PC-3 (cell line): ENCODE measurements at places on chromosomes 1 and 21.
A peak's percentile ranks its signal among the peaks of the same experiment; 100 is the strongest.

DNA sequence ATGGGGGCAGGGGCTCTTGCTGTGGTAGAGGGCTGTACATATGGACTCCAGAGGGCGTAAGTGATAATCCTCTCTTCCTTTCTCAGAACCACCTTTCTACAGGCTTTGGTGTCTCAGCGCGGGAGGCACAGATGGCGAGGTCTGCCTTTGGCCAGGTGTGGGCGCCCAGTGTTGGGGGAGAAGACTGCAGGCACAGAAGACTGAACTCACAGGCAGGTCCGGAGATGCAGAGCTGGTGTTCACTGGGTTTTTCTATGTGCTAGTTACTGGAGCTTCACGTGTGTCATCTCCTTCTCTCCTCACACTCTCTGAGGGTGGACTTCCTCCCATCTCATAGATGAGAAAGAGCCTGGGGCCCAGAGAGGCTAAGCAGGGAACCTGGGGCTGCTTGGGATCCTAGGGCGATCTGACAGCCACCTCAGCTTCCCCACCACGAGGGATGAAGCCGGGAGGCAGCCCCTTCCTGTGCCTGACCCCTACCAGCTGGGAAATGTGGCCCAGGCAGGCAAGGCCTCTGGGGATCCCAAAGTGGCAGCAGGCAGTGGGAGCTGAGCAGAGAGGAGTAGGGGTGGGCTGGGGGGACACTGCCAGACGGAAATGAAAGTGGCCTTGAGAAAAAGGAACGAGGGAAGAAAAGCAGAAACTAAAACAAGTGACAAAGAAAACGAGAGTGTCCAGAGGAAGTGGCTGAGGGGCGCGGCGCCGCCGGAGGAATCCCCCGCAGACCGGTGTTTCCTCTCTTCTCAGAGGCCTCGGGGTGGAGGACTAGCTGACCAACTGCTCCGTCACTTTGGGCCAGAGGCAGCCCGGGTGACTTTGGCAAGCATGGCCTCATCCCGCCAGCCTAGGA, 191.6 kb downstream of the HIVEP3 start:
- no peak for DNase-seq
- no peaks in the 10 kb centered on the region for H3K4me1 ChIP-seq
- no peak overlapping the region for H3K4me3 ChIP-seq
- no peaks in the 10 kb centered on the region for H3K27me3 ChIP-seq

GRCh38 chr1:97920276-97920831, 480 bp downstream of the DPYD start:
- DNase-seq = peak; percentile 37
- H3K27me3 ChIP-seq = no peaks in the 10 kb centered on the region
- H3K4me1 ChIP-seq = peaks cover 24% of the 10 kb centered on the region

- H3K27ac ChIP-seq = no peak overlapping the region
- H3K27me3 ChIP-seq = no peaks in the 10 kb centered on the region
- no peaks in the 10 kb centered on the region for H3K36me3 ChIP-seq
- H3K4me1 ChIP-seq = no peaks in the 10 kb centered on the region
- DNase-seq = no peak
- H3K4me3 ChIP-seq = no peak overlapping the region
Observed at GRCh38 chr1:27505420-27505680, 15.4 kb upstream of the WASF2 start.

DNA sequence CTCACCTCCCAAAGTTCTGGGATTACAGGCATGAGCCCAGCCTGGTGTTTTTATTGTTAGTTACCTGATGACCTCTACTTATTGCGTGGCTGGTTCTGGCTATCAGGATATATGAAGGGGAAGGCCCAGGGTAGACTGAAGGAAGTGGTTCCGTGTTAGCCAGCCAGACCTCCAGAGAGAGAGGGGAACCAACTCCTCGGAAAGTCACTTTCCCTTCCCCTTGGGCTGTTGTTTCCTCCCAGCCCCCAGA, 2.5 kb upstream of the RCSD1 start:
- no peak overlapping the region for H3K4me3 ChIP-seq
- no peak for DNase-seq
- no peaks in the 10 kb centered on the region for H3K36me3 ChIP-seq
- H3K4me1 ChIP-seq = peaks cover 9% of the 10 kb centered on the region; the same call in 1 of the 2 replicates
- H3K27ac ChIP-seq = no peak overlapping the region

GRCh38 chr1:223631473-223631872, 34.0 kb downstream of the CAPN8 start:
- H3K36me3 ChIP-seq = no peaks in the 10 kb centered on the region
- peaks cover 21% of the 10 kb centered on the region for H3K4me1 ChIP-seq
- DNase-seq = peak; percentile 79
- no peak overlapping the region for H3K4me3 ChIP-seq
- no peak overlapping the region for H3K27ac ChIP-seq
- H3K27me3 ChIP-seq = no peaks in the 10 kb centered on the region

DNA sequence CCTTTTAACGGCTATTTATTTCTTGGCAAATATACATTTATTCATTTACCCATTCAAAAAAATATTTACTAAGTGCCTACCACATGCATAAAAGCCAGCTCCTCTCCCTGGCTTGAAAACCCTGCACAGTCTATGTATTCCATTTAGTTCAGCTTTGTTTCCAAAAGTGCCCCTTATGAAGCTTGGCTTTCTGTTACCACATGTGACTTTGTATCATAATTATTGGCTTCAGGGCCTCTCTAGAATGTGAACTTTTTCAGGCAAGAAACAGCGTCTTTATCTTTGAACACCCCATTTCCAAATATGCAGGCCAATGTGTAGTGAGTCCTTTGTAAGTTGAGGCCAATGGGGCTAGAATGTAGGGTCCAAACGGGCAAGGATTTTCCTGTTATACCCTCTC, 69.4 kb downstream of the CACHD1 start:
- H3K27me3 ChIP-seq = no peaks in the 10 kb centered on the region
- H3K36me3 ChIP-seq = no peaks in the 10 kb centered on the region
- no peak for DNase-seq
- H3K27ac ChIP-seq = no peak overlapping the region
- H3K4me1 ChIP-seq = peaks cover 17% of the 10 kb centered on the region

DNA sequence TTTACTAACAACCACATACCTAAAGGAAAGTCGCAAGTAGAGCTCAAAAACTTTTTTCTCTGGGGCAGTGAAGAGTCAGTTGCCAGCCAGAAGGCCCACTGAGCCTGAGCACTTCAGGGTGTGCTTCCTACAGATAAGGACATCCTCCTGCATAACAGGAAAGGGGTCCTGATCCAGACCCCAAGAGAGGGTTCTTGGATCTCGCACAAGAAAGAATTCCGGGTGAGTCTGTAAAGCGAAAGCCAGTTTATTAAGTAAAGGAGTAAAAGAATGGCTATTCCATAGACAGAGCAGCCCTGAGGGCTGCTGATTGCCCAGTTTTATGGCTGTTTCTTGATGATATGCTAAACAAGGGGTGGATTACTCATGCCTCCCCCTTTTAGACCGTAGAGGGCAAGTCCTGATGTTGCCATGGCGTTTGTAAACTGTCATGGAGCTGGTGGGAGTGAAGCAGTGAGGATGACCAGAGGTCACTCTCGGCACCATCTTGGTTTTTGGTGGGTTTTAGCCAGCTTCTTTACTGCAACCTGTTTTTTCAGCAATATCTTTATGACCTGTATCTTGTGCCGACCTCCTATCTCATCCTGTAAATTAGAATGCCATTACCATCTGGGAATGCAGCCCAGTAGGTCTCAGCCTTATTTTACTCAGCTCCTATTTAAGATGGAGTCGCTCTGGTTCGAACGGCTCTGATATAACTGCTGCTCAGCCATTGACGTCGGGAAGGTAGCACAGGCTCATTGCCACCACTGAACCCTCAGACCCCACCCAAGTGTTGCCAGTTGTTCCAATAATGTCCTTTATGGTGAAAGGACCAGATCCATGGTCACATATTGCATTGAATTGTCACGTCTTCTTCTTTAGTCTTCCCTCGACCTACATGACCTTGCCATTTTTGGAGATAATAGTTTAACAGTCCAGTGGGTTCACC, 96.6 kb upstream of the ERRFI1 start:
- no peaks in the 10 kb centered on the region for H3K36me3 ChIP-seq
- no peak overlapping the region for H3K27ac ChIP-seq
- H3K27me3 ChIP-seq = no peaks in the 10 kb centered on the region
- H3K4me1 ChIP-seq = peaks cover 14% of the 10 kb centered on the region

- no peaks in the 10 kb centered on the region for H3K4me1 ChIP-seq
- 0 out of 2 replicates have a peak, but pooled peaks cover 3% of the 10 kb centered on the region for H3K36me3 ChIP-seq
- H3K27me3 ChIP-seq = no peaks in the 10 kb centered on the region
- no peak overlapping the region for H3K27ac ChIP-seq
Observed at GRCh38 chr1:151702936-151703335, 13.7 kb downstream of the CELF3 start.

GRCh38 chr1:239732770-239733169, 346.4 kb downstream of the CHRM3 start:
- no peak overlapping the region for H3K27ac ChIP-seq
- H3K27me3 ChIP-seq = no peaks in the 10 kb centered on the region
- DNase-seq = no peak
- no peak overlapping the region for H3K4me3 ChIP-seq

- no peaks in the 10 kb centered on the region for H3K36me3 ChIP-seq
- peaks cover 10% of the 10 kb centered on the region for H3K4me1 ChIP-seq
- H3K27me3 ChIP-seq = no peaks in the 10 kb centered on the region
Observed at GRCh38 chr1:184970691-184971161, 3.6 kb downstream of the NIBAN1 start.

DNA sequence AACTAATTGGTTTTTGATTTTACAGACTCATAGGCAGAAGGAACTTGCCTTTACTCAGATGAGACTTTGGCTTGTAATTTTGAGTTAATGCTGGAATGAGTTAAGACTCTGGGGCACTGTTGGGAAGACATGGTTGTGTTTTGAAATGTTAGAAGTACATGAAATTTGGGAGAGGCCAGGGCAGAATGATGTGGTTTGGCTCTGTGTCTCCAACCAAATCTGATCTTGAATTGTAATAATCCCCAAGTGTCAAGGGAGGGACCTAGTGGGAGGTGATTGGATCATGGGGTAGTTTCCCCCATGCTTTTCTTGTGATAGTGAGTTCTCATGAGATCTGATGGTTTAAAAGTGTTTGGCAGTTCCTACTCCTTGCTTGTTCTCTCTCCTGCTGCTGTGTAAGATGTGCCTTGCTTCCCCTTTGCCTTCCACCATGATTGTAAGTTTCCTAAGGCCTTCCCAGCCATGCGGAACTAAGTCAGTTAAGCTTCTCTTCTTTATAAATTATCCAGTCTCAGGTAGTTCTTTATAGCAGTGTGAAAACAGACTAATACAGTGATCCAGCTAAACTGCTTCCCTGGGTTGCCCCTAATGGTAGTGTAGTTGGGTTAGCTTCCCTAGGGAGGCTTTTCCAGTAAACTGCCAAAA, 10.2 kb downstream of the CPT2 start:
- H3K36me3 ChIP-seq = peaks cover 58% of the 10 kb centered on the region
- no peak overlapping the region for H3K27ac ChIP-seq
- H3K4me3 ChIP-seq = no peak overlapping the region
- no peak for DNase-seq

DNA sequence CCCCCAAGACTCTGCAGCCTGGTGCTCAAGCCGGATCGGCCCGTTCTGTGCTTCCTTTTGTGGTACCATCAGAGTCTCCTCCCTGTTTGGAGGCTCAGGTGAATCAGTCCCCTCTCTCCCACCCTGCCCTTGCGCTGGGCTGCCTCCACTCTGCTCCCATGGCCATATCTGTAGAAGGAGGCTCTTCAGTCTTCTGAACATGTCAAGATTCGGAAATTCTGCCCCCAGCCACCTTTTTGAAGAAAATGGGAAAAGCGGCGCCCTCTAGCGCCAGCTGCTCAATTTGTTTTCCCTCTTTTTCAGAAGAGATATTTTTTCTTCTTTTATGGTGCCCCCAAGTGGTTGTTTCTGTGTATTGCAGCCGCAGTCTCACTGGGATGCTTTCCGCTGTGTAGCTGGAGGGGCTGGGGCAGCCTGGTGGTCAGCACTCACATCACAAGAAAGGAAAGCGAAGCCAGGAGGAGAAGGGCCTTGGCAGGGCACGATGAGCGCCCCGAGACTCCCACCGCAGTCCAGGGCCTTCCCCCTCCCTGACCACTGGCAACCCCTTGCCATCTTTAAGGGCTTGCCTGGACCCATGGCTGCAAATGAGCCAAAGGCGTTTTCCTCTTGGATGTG, 58.4 kb upstream of the CACNA1E start:
- no peak overlapping the region for H3K4me3 ChIP-seq
- H3K27me3 ChIP-seq = 0 out of 2 replicates have a peak, but pooled peaks cover 7% of the 10 kb centered on the region
- no peaks in the 10 kb centered on the region; the same call in 1 of the 2 replicates for H3K36me3 ChIP-seq
- H3K27ac ChIP-seq = no peak overlapping the region
